ENCODE measurements at places on chromosomes 4 and X. TPM values are rescaled to one million over a fixed set of nuclear protein-coding genes. Genes with fewer than 3 reads are reported as not detected.

DNA sequence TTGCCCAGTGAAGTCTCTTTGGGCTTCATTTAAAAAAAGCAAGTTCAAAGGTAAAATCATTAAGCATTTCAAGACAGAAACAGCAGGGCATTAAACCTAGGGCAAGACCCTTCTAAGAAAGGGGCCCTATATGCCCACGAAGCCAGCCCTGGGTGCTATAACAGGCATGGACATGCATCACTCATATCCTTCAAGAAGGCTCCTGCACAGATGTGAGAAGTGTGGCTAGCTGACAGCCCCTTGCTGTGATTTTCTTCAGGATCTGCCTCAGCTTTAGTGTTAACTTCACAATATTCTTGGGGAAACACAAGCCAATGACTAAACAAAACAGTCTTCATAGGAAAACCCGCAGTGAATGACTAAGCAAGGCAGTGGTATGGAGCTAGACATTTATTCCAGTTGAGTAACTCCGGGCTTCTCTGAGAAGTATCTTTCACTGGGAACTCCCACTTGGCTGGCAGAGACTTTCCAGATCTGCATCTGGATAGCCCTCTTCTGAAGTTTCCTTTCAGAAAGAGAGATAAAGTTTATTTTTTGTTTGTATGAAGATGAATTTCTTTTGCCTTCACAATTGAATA lies 11.9 kb upstream of the MAOA start:
- DNase-seq = no peak

- no peak for DNase-seq
Observed at GRCh38 chr4:141652161-141652778, 15.9 kb downstream of the IL15 start.

DNA sequence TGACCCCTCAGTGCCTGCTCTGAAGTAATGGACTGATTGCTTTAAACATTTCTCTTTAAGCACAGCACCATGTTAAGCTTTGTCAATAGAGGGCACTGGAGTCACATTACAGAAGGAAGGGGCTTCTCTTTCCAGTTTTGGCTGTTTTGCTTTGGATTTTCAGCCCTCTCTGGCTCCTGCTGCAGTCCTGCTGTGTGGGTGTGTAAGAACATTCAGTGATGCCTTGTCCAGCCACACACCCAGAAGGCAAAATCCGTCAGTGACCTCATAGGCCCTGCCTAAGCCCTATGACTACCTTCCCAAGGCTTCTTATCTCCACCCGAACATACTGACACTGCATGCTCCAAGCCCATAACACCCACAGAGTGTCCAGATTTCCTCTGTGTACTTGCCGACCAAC lies 215.3 kb upstream of the CTSO start:
- DNase-seq = no peak

- no peak for DNase-seq
Observed at GRCh38 chr4:159235779-159236368, 133.0 kb downstream of the RAPGEF2 start.

DNA sequence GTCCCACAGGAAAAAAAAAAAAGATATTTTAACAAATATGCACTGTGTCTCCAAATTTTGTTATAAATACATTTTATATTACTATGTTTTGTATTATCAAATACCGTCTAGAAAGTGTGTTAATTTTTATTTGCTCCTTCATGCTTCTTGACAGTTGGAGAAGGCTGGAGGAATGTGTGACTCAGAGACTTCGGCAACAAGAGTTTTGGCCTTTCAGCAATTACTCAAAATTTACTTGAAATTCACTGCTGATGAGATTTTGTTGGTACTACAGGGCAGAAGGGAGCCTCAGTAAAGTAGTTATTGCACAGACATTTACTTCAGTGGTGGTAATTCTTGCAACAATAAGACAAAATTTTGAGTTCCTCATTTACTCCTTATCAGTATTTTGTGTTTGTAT lies 2164.0 kb downstream of the PCDH7 start:
- no peak for DNase-seq

GRCh38 chr4:140049849-140050637 lies 103.9 kb downstream of the MAML3 start:
- no peak for DNase-seq

DNA sequence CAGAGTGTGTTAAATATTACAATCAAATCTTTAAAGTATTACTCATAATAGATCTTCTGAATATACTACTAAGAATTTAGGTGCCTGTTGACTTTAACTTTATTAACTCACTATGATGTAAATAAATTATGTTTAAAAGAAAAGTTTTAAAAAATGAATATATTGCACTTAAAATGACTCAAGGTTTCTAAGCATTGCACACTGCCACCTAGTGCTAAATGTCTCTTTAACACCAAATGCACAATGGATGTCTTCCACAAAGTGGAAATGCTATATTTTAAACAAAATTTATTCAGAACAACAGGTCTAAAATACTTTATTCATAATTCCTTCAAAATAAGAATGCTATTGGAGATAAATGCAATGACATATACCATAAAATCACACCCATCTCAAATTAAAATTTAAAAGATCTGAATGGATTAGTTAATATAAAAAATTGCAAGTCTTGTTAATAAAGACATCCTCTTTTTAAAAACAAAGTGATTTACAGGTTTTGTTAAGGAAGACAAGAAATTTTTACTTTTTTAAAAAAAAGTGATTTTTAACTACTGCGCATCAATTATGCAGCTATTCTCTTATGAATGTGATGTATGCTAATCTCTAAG lies 5.5 kb downstream of the INPP4B start:
- peak; percentile 35 for DNase-seq

DNA sequence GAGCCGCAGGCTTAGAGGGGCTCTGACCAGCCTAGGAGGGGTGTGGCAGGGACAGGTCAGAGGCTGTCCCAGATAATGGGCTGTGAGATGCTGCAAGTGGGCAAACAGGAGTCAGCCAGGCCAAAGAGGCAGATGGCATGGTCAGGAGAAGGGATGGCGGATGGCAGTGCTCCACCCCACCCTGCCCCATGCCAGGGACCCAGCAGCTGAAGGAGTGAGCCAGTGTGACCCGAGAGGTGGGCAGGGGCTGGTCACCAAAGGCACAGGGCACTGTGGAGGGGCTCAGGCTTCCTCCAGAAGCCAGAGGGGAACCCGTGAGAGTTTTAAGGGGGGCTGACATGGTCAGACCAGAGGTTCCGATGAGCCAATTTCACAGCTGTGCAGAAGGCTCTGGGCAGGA lies 96.9 kb downstream of the WFS1 start:
- DNase-seq = no peak

GRCh38 chr4:149102765-149103164 lies 660.6 kb upstream of the NR3C2 start:
- DNase-seq = no peak

- no peak for DNase-seq
Observed at GRCh38 chrX:123157586-123157985, 26.5 kb upstream of the GRIA3 start.

DNA sequence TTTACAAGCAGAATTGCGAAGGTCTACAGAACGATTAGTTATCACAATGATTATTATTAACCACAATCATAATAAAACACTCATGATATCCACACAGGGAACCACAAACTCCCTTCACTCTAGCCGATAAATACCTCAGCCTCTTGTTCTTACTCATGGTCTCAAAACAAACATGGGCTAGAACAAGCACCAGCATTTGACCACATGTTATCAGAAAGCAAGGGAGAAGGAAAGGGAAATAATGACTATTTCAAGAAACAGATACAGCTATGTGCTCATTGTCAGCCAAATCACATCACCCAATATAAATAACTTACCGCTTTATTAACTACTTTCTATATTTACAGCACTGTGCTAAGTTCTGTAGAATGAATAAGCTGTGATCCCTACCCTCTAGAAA lies 663.2 kb upstream of the HTR2C start:
- DNase-seq = no peak

DNA sequence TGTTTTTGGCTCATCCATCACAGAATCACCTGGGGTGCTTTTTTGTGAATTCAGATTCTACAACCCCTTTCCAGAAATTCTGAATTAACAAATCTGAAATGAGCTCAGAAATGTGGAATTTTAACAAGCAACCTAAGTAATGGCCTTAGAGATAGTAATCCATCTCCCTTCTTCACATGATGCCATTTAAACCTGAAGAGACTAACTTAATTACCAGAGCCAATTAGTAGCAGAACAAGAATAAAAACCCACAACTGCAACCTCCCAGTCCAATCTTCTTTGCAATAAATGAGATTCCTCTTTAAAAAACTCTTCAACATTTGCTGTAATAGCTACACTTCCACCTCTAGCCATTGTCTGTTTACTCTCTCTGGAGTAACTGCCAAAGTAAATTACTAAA lies 69.7 kb downstream of the ARAP2 start:
- DNase-seq = no peak

DNA sequence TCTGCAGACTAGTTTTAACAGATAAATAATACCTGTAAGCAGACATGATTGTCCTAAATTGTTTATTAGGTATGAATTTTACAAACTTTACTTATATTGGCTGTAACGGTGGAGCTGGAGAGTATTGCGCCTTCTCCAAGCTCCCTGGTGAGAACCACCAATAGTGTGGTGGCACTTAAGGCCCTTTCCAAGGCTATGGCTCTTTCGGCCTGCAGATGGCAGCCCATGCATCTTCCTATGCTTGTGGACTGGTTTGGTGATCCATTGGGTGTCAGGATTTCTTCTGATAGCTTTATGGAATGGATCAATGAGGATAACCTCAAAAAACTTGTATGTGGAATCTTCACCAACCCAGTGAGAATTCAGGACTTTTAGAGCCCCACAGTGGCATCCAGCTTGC lies 7.8 kb downstream of the LARP1B start:
- no peak for DNase-seq

DNA sequence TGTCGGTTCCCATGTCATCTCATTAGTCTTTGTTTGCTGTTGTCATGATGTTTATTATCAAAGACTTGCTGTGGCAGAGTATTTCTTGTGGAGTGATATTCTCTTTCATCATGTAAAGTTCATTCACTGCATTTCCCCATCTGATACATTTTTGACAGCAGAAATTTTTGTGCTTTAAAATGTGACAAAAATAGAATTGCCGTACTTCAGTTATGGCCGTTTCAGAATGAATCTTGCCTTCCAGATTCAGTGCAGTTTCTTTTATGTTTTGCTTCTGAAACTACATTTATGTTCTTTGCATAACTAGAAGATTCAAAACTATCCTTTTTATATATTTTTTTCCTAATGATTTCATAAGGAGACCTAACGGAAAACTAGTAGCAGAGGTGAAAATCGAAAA lies 10.0 kb downstream of the CSTF2 start:
- peak; percentile 6 for DNase-seq

Gene YY2
- 1.5 TPM for total RNA-seq

Gene MAGEB10
- total RNA-seq = not detected

Gene CAMK2D
- total RNA-seq = 32.1 TPM

Gene HSFX2
- not detected for total RNA-seq

Gene ZNF275
- 16.1 TPM for total RNA-seq

Measured in CD4-positive, alpha-beta memory T cell (primary cell).